Activated naive CD4-positive, alpha-beta T cell treated with anti-CD3 and anti-CD28 coated beads, Interleukin-2, amount 50 U/mL, for 72 hours (primary cell): ENCODE measurements at places on chromosomes 2 and 18. TPM values are rescaled to one million over a fixed set of nuclear protein-coding genes. Genes with fewer than 3 reads are reported as not detected.
A peak's percentile ranks its signal among the peaks of the same experiment; 100 is the strongest.

GRCh38 chr2:8514796-8515758, 166.8 kb upstream of the ID2 start:
- DNase-seq, result peak; percentile 46

DNA sequence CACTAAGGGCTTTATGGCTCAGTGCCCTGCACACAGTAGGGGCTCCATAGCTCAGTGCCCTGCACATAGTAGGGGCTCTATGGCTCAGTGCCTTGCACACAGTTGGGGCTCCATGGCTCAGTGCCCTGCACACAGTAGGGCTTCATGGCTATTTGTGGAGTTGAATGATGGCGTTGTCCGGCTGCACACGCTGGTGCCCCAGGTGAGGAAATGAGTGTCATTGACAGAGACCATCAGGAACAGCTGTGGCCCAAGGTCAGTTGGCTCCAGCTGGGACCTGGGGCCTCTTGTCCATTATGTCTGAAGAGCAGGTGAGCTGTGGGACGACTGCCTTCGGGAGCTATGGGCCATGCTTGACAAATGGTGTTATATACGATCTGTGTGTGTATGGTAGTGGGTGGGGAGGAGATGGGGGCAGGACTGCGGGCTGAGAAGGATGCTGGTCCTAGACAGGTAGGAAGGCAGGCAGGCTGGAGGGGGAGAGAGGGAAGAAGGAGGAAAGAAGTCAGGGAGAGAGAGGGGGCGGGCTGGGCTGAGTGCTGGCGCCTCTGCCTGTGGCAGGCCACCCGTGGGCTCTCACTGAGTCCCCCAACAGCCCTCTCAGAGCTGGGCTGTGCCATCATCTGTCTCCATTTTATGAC, 130.6 kb downstream of the CLIP4 start:
- no peak for DNase-seq

DNA sequence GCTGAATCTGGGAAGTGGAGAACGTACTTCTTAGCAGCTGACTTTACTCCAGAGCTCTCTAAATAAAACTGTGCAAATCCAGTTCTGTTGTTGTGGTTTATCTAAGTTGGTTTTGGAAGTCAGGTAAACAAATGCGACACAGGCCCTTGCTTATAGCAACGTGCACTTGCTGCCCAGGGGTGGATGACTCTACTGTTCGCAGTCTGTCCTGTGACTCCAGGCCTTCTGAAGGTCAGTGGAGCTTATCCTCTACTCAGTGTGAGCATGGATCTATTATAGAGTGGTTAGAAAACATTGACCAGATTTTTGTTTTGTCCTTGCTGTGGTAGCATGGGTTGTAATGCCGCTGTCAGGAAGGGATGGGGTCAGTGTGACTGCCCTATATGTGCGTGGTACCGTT, 89.1 kb downstream of the ZNF236 start:
- no peak for DNase-seq

DNA sequence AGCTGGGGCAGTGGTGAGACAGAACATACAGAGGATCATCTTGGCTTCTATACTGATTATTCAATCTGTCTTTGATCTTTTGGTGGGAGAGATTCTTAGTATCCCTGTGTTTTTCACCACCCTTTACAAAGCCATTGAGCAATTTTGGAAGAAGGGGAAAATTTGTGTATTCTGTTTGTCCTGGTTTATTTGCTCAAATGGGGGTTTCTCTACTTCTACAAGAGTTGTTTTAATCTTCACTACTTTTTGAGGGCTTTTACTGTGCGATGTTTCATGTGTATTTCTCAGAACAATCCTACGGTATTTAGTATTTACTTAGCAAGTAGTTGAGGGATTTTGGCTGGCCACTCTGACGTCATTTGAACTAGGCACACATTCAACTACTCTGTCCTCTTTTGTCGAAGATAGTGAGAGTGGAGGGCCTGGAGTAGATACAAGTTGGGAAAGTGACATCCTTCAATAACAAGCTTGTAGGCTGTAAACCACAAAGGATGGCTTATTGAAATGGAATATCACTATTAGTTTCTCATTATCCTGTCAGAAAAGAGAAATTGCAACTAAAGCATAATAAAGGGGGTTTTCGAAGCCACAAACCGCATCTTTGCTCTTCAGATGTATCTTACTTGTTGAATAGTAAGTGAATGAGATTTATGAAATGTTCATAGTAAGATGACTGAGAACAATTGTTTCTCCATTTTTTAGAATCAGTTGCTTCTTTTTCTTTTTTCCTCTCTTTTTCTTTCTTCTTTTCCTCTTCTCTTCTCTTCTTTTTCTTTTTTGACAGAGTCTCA, 24.8 kb downstream of the FMNL2 start:
- no peak for DNase-seq

- no peak for DNase-seq
Observed at GRCh38 chr2:194917519-194917918, 739.5 kb upstream of the SLC39A10 start.

- DNase-seq, result no peak
Observed at GRCh38 chr2:62426154-62426912, 79.7 kb downstream of the TMEM17 start.

GRCh38 chr18:75135158-75135725, 73.7 kb downstream of the PTGR3 start:
- DNase-seq, result no peak

- no peak for DNase-seq
Observed at GRCh38 chr18:63878925-63879324, 8.6 kb upstream of the SERPINB2 start.

DNA sequence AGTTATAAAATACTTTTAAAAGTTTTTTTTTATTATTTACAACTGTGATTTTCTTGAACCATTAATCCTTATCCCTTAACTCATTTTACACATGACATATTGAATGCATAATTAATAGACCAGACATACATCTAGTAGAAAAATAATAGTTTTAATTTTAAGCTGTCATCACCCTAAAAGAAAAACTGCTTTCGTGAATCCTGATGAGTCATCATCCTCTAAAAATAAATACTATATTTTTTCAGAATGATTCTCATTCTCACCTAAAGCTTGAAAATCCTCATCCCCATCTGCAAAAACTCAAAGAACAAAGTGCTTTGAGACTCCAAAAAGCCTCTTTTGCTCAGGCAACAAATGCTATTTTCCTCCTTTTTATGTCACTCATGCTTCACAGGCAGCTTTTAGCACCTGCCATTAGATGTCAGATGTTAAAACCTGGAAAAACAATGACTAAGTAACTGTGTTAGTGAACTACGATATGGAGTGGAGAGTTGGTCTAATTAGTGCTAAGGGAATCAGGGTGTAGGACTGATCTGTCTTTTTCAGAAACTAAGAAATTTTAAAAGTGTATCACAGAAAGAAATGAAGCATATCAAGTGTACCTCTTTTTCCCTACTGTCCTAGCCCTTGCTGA, 297.6 kb downstream of the TMX3 start:
- no peak for DNase-seq

The SERPINB4 gene
- total RNA-seq, result not detected

The ZNF521 gene
- total RNA-seq, result not detected

The SERPINB12 gene
- total RNA-seq, result not detected
